Prostate gland (tissue), 2 donors: ENCODE measurements at places on chromosomes 7 and 10.

DNA sequence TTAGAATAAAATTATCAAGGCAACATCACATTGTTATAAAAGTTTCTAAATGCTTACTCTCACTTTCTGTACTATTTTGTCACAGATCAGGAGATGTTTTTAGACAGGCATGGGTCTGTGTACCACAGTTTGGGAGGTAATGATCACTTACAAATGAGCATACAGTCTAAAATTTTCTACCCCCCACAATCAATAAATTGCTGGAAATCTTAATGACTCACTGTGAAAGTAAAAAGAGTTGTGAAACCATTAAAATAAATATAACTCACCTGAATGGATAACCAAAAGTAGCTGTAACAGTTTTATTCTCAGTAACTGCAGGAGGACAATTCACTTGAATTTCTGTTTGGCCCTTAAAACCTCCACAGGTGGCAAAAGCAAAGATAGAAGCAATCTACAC lies 13.2 kb downstream of the SYPL1 start:
- no peak for DNase-seq
- H3K36me3 ChIP-seq = no peaks in the 10 kb centered on the region
- H3K27me3 ChIP-seq = no peaks in the 10 kb centered on the region
- H3K4me3 ChIP-seq = no peak overlapping the region
- H3K27ac ChIP-seq = no peak overlapping the region
- no peaks in the 10 kb centered on the region for H3K4me1 ChIP-seq

DNA sequence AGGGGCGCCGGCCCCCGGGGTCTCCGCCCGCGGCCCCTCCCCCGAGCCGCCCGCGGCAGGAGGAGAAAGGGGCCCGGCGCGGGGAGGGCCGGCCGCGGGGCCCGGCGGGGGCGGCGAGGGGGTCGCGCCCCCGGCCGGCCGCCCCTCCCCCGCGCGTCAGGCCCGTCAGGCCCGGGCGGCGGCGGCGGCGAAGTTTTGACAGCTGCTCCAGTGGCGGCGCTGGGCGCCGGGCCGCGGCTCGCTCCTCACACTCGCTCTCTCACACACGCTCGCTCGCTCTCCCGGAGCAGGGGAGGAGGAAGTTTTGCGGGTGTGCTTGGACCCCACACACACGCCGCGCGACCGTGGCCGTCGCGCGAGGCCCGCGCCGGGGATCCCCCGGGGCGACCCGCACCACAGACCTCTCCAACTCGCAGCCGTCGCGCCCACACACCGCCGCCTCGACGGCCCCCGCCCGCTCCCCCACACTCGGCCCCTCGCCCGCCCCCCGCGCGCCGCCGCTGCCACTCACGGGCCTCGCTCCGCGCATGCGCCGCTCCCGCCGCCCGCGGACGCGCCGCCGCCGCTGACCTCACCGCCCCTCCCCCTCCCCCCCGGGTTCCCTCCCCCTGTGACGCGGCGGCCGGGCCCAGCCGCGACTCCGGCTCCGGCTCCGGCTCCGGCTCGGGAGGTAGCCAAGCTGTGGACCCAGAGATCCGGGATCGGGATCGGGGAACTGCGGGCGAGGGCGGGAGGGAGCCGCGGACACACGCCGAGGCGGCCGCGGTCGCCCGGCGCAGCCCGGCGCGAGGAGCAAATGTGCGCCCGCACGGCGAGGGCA lies 518 bp upstream of the KMT2C start:
- H3K4me1 ChIP-seq = no peaks in the 10 kb centered on the region
- H3K27ac ChIP-seq = peak overlapping the region; percentile 99
- H3K36me3 ChIP-seq = no peaks in the 10 kb centered on the region
- peak; percentile 92 for DNase-seq

GRCh38 chr10:108990441-108990840 lies 932.9 kb downstream of the XPNPEP1 start:
- DNase-seq = no peak
- no peak overlapping the region for H3K27ac ChIP-seq
- no peaks in the 10 kb centered on the region for H3K36me3 ChIP-seq

DNA sequence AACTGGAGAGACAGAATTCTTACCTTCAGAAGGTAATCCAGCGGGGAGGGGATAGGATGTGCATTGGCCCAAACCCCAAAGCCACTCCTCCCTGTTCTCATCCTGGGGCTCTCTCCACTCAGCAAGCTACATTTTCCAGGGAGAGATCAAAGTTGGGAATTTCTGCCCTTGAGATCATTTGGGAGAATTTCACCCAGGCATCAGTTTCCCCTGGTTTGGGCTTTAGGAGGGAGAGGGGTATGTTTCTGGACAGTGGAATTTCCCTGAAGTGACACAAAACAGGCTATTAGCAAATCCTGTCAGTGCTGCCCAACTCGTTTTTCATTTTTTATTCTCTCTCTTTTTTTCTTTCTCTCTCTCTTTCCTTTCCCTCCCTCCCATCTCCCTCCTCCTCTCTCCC lies 35.7 kb downstream of the CYP17A1 start:
- H3K4me1 ChIP-seq = peaks cover 26% of the 10 kb centered on the region
- no peak for DNase-seq
- peak overlapping the region; percentile 86 for H3K27ac ChIP-seq
- no peak overlapping the region for H3K4me3 ChIP-seq

DNA sequence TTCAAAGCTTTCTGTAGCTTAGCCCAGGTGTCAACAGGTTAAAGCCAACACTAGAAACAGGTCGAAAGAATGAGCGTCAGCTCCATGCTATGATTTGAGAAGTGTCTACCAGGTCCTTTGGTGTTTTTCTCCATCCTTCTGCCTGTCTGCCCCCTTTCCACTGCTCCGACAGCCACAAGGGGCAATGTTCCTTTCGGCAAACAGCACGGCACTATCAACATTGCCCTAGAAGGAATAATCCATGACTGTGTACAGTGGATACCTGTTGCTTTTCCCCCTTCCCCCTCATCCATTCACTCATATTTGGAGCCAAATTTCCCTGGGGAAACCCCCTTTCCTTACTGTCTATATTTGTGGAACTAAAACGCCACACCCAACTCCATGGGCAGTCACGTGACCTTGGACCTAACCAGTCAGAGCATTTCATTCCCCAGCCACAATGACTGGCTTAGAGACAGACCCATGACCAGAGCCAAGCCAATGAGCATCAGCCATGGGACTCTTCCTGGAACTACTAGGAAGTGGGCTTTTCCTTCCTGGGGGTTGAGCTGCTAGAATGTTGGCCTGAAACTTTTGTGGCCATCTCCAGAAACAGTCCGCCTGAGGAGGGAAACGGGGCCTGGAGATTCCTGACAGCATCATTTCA lies 51.5 kb downstream of the AFAP1L2 start:
- peaks cover 7% of the 10 kb centered on the region for H3K4me1 ChIP-seq
- no peak overlapping the region for H3K4me3 ChIP-seq
- no peak overlapping the region for H3K27ac ChIP-seq

DNA sequence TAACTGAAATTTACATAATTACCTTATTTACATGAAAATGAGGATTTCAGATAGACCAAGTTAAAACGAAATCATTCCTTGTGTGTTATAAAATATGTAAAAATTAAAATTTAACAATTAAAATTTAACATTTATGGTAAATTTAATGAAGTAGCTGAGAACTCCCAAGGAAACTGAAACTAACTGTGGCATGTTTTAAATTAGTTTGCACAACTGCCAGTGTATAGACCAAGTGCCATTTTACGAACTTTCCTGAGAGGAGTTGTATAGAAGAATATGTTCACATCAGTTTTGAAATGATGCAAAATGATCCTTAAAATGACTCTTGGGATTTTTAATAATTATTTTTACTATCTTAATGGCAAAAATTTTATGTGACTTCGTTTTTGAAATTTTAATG lies 23.6 kb downstream of the PDLIM1 start:
- H3K27ac ChIP-seq = no peak overlapping the region
- no peak overlapping the region for H3K4me3 ChIP-seq
- no peaks in the 10 kb centered on the region for H3K36me3 ChIP-seq
- no peaks in the 10 kb centered on the region for H3K4me1 ChIP-seq

- H3K4me3 ChIP-seq = peak overlapping the region; percentile 51
- H3K27me3 ChIP-seq = no peaks in the 10 kb centered on the region
- peak overlapping the region; percentile 51 for H3K27ac ChIP-seq
- no peaks in the 10 kb centered on the region for H3K36me3 ChIP-seq
These were observed 733 bp downstream of the PRKCQ start for GRCh38 chr10:6579183-6579903.

DNA sequence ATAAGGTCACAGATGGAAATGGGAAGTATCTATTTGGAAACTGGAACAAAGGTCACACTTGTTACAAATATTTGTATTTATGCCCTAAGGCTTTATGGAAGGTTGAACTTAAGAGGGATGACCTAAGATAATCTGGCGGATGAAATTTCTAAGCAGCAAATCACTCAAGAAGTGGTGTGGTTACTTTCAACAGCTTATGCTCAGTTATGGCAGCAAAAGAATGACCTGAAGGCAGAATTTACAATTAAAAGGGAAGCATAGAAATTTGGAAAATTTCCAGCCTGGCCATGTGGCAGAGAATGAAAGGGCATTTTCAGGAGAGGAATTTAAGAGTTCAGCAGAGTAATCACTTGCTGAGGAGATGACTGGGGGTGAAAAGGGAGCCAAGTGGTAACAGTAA lies 95.8 kb upstream of the TNS3 start:
- no peak for DNase-seq
- H3K4me1 ChIP-seq = no peaks in the 10 kb centered on the region
- no peak overlapping the region for H3K27ac ChIP-seq
- H3K4me3 ChIP-seq = no peak overlapping the region

DNA sequence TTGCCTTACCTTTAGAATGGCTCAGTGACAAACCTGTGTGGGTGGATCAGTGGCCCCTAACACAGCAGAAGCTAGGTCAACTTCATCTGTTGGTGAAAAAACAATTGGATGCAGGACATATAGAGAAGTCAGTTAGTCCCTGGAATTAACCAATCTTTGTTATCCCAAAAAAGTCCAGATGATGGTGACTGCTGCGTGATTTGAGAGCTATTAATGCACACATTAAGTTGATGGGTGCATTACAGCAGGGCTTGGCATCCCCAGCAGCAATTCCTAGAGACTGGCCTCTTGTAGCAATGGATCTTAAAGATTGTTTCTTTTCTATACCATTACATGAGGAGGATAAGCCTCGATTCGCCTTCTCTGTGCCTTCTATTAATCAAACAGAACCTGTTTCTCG lies 33.3 kb downstream of the OR13A1 start:
- no peaks in the 10 kb centered on the region for H3K36me3 ChIP-seq
- no peak overlapping the region for H3K27ac ChIP-seq
- H3K27me3 ChIP-seq = no peaks in the 10 kb centered on the region
- H3K4me1 ChIP-seq = no peaks in the 10 kb centered on the region

DNA sequence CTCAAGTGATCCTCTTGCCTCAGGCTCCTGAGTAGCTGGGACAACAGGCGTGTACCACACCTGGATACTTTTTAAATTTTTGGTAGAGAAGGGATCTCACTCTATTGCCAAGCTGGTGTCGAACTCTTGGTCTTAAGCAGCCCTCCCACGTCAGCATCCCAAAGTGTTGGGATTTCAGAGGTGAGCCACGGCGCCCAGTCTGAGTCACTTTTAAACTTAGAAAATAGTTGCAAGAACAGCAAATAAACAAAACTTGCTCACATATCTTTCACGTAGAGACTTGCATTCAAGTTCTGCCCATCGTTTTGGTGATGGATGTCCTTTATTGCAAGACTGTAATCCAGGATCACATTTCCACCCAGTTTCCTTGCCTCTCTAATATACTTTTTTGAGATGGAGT lies 16.6 kb downstream of the GTF2I start:
- DNase-seq = no peak
- no peaks in the 10 kb centered on the region for H3K27me3 ChIP-seq
- H3K4me3 ChIP-seq = no peak overlapping the region
- H3K27ac ChIP-seq = no peak overlapping the region
